Muscle of back (tissue), 13 donors: ENCODE measurements at places on chromosomes 2 and 18. TPM values are rescaled to one million over a fixed set of nuclear protein-coding genes. Genes with fewer than 3 reads are reported as not detected.

The FAM110C gene
- 1.8 TPM for polyA plus RNA-seq

The CRYGB gene
- not detected for polyA plus RNA-seq

The PTPRN gene
- not detected for polyA plus RNA-seq

The TCF23 gene
- 0.35 TPM for polyA plus RNA-seq

The STON1 gene
- 10.6 TPM for polyA plus RNA-seq

The AQP4 gene
- 0.52 TPM for polyA plus RNA-seq

The LDLRAD4 gene
- 13.3 TPM for polyA plus RNA-seq

The VSNL1 gene
- 3.7 TPM for polyA plus RNA-seq

The TTC32 gene
- 13.2 TPM for polyA plus RNA-seq

The MYO7B gene
- 0.48 TPM for polyA plus RNA-seq

The SLC39A10 gene
- 21.8 TPM for polyA plus RNA-seq

The ACKR3 gene
- 29.3 TPM for polyA plus RNA-seq

The GKN2 gene
- not detected for polyA plus RNA-seq

The TLX2 gene
- not detected for polyA plus RNA-seq

The RASGRP3 gene
- 32.5 TPM for polyA plus RNA-seq

The LOXHD1 gene
- 2.0 TPM for polyA plus RNA-seq

The NETO1 gene
- polyA plus RNA-seq: 0.96 TPM

The COL3A1 gene
- polyA plus RNA-seq: 11,027 TPM

The SERPINB5 gene
- polyA plus RNA-seq: 9.8 TPM

The SERPINB3 gene
- polyA plus RNA-seq: not detected

The ALK gene
- polyA plus RNA-seq: 0.20 TPM

The SLC11A1 gene
- polyA plus RNA-seq: 0.99 TPM

The IL36A gene
- not detected for polyA plus RNA-seq

The GAL3ST2 gene
- polyA plus RNA-seq: not detected

The PASK gene
- 6.6 TPM for polyA plus RNA-seq

The EFEMP1 gene
- 50.0 TPM for polyA plus RNA-seq

The AKAIN1 gene
- polyA plus RNA-seq: not detected

The L3MBTL4 gene
- polyA plus RNA-seq: 2.6 TPM

The MOCOS gene
- 0.19 TPM for polyA plus RNA-seq

The HK2 gene
- 7.9 TPM for polyA plus RNA-seq

The MROH2A gene
- polyA plus RNA-seq: not detected

The C2orf66 gene
- polyA plus RNA-seq: 0.41 TPM

The SALL3 gene
- polyA plus RNA-seq: 0.17 TPM

The UPP2 gene
- not detected for polyA plus RNA-seq

The SELENOI gene
- 8.9 TPM for polyA plus RNA-seq

The HJURP gene
- 13.3 TPM for polyA plus RNA-seq

The NAT8 gene
- polyA plus RNA-seq: not detected

The ALPI gene
- not detected for polyA plus RNA-seq

The RAX gene
- polyA plus RNA-seq: not detected

The ATP8B1 gene
- 3.6 TPM for polyA plus RNA-seq

The EGR4 gene
- polyA plus RNA-seq: not detected

The PLB1 gene
- 2.8 TPM for polyA plus RNA-seq

The SEC11C gene
- 15.3 TPM for polyA plus RNA-seq

The LCT gene
- polyA plus RNA-seq: not detected

The GCG gene
- 8.6 TPM for polyA plus RNA-seq

The CROCC2 gene
- polyA plus RNA-seq: 0.11 TPM

The HOXD13 gene
- not detected for polyA plus RNA-seq

The CCDC68 gene
- 0.31 TPM for polyA plus RNA-seq

The SP140 gene
- 0.38 TPM for polyA plus RNA-seq

The WDR33 gene
- polyA plus RNA-seq: 40.5 TPM

The BCL11A gene
- polyA plus RNA-seq: 12.3 TPM

The RESP18 gene
- polyA plus RNA-seq: not detected

The MGAT4A gene
- polyA plus RNA-seq: 3.5 TPM

The SMC6 gene
- polyA plus RNA-seq: 48.2 TPM

The CHRNG gene
- polyA plus RNA-seq: 104 TPM

The GKN1 gene
- 0.19 TPM for polyA plus RNA-seq
